Stimulated activated CD8-positive, alpha-beta memory T cell treated with anti-CD3 and anti-CD28 coated beads, Interleukin-15, amount 100 ng/mL, for 24 hours (primary cell): ENCODE measurements at places on chromosomes 3 and 15.
A peak's percentile ranks its signal among the peaks of the same experiment; 100 is the strongest.

- no peak for DNase-seq
Observed at GRCh38 chr15:29668120-29668602, 154.1 kb downstream of the TJP1 start.

DNA sequence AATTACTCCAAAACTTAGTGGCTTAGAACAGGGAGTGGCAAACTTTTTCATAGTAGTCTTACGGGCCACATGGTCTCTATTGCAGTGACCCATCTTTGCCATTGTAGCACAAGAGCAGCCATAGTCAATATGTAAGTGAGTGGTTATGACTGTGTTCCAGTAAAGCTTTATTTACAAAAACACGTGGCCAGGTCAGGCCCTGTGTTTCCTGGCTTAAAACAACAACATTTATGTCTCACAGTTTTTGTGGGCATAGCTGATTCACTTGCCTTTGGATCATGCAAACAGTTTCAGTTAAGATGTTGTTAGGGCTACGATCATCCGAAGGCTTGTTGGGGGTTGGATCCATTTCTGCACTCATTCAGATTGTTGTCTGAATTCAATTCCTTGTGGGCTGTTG lies 103.8 kb downstream of the CHCHD6 start:
- DNase-seq, result no peak

DNA sequence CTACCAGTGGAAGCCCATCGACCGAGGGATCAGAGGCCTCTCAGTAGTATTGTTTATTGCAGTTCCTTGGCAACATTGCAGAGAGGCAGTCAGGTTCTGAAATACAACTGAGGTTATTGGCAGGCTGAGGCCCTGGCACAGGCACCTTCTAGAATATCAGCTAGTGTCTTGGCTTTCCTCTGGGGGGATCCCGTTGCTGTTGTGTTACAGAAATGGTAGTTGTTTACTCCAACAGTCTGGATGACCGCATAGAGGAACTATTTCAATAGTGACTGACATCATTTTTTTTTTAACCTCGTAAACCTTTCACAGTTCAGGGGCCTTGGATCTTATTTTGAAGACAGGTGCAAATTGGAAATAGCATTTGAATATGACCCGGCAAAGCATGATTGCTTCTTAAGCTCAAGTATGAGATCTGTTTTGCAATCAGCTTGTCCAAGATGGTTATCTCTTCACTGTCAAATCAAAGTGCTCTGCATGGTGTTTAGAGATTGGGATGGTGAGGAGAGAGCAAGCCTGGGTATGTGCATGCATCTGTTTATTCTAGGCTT lies 63.9 kb downstream of the PGPEP1L start:
- no peak for DNase-seq

DNA sequence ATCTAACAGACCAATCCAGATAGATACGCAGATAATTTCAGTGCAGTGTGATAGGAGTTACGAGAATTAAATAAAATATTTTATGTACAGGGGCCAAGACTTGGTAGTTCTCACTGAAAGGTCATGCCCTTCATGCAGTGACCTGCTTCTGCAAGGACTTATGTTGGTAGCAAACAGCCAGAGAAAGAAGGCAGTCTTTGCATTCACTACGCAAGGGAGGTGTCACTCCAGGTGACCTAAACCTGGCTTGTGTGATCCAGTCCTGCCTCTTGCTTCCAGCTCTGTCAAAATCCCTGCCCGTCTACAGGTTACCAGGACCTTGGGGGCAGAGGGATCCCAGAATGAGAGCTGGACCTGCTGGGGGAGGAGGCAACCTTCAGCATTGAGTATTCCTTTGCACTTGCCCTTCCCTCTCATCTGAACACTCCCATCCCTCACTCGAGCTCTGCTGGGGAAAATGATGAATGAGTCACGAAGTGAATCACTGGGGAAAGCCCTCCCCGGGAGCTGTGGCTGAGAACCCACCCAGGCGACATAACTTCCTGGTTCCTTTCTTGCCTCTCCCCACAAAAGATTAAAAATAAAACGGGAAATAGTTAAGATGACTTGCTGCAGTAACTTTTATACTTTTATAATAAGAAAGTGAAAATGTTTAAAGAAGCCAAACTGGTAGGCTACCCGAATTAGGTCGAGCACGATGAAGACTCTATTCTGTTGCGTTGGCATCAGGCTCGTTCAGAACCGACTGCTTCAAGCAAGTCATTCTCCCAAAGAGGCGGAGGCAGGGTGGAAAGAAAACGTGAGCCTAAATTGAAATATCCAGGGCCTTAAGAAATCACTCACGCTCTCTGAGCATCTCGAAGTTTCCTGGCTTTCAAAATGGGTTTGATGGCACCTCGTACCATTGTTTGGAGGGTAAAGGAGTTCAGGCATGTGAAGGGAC lies 216.1 kb downstream of the SLCO3A1 start:
- DNase-seq, result no peak

GRCh38 chr3:101643861-101644613 lies 32.9 kb downstream of the ZBTB11 start:
- DNase-seq, result no peak

- DNase-seq, result no peak
Observed at GRCh38 chr3:110384601-110385000, 687.0 kb upstream of the NECTIN3 start.

GRCh38 chr3:42421818-42422796 lies 11.7 kb upstream of the LYZL4 start:
- no peak for DNase-seq

- no peak for DNase-seq
Observed at GRCh38 chr3:97935842-97936241, 36.4 kb downstream of the RIOX2 start.

GRCh38 chr3:99965077-99965476 lies 147.4 kb downstream of the CMSS1 start:
- no peak for DNase-seq

DNA sequence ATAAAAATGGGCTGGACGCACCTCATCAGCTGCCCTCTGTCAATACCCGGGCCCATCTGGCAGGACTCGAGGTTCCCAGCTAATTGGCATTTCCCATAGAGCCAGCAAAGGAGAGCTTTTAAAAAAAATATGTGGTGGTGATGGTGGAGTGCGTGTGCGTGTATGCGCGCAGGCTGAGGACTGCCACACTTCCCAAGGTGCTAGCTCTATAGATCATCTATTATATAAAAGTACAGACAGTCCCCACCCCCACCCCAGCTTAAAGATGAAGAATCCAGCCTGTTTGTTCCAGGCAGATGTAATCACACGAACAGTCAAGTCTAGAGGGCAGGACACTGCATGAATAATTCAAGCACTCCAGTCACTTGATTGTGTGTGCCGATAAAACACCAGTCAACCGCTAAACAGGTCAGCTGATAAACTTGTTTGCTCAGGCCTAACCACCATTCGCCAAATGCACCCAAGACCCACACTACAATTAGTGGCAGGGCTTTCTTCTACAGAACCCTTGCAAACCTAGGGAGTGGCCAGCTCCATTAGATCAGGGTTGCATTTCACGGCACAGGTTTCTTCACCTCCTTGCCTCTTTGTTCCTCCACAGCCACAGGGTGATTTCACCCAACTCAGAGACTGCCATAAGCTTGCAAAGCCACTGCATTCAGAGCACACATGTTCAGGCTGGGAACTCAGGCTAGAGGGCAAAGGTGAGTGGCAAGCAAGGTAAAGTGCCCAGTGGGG lies 5.8 kb downstream of the TLE3 start:
- no peak for DNase-seq

DNA sequence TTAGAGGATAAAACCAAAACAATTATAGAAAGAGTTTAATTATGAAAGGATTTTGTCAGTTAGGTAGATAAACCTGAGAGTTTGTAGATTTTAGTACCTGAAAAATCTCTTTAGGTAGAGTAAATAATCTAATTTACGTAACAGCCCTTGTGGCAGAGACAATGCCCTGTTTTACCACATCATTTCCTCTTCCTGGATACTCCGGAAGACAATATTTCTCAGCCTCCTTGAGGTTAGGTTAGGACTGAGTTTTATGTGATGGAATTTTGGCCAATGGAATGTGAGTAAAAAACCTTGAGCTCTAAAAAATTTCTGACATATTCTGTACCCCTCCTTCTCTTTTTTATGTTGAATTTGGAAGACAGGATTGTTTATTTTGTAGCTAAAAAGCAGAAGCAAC lies 50.7 kb upstream of the TPRG1 start:
- no peak for DNase-seq

GRCh38 chr3:197501879-197502620 lies 53.7 kb downstream of the BDH1 start:
- DNase-seq, result no peak

DNA sequence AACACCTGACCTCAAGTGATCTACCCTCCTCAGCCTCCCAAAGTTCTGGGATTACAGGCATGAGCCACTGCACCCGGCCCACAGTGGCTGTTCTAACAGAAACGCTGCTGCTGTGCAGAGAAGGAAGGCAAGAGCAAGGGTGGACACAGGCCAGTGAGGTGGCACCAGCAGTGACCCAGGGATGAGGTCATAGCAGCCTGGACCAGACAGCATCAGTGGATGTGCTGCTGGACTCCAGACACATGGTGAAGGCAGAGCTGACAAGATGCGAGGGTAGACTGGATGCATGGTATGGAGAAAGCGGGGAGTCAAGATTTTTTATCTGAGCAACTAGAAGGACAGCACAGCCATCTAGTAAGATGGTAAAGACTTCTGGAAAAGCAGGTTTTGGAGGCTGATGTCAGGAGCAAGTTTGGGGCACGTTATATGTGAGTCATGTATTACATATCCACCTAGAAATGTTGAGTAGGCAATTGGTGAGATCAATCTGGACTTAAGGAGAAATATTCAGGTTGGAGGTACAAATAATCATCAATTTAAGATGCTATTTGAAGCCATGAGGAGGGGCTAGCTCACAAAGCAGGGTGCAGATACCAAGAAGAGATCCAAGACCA lies 22.1 kb upstream of the TJP1 start:
- DNase-seq, result no peak

GRCh38 chr3:1798711-1799405 lies 299.8 kb upstream of the CNTN4 start:
- DNase-seq, result no peak

DNA sequence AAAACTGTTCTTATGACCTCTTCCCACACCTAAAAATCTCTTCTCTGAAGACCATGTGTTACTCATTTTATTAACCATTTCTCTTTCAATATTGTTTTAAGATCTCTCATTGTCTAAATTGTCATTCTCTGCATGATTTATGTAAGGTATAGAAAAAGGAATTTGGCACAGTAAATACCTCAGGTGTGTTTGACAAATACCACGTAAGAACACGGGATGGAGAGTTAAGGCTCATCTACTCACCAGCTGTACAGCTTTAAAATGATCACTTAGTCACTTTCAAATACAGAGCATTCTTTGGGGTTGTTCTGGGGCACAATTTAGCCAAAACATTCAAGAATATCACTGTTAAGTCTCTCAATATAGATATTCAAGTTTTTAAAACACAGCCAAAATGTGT lies 627.1 kb downstream of the MCTP2 start:
- no peak for DNase-seq

- no peak for DNase-seq
Observed at GRCh38 chr3:172182797-172183196, 143.4 kb downstream of the FNDC3B start.

DNA sequence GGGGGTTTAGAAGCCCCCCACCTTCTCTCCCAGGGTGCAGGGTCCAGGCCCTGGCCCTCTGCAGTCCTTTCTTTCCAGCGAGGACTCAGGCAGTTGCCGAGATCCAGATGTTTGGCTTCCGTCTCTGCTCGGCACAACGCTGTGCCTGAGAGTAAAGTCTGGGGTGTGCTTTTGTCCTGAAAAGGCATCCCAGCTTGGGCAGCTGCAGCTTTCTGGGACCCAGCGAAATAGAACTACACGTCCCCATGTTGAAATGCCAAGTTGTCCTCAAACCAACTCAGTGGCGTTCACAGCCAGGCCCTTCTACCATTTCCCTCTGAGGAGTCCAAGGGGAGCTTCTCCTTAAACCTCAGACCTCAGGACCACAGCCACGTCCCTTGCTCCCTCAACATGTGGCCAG lies 23.1 kb downstream of the FGD5 start:
- no peak for DNase-seq

GRCh38 chr3:188455748-188456147 lies 301.8 kb downstream of the LPP start:
- DNase-seq, result no peak

DNA sequence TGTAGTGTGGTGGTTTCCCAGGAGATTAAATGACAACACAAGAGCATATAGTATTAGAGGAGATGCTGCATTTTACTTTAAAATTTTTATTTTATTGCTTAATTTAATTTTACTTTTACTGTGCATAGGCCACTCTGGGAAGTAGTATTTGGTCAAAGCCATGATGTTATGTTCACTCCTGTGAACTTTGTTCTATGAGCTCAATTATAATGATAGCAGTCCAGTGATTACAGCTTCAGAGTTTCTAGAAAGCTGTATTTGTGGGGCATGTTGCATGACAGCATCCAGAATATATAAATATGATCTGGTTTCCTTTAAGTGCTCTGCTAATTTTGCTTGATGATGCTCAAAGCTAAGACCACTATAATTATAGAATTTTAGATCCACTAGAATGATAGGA lies 338.6 kb downstream of the NSUN3 start:
- DNase-seq, result no peak

GRCh38 chr3:150921209-150921608 lies 16.0 kb upstream of the MINDY4B start:
- DNase-seq, result no peak

GRCh38 chr3:4804161-4805058 lies 174.8 kb upstream of the BHLHE40 start:
- no peak for DNase-seq

DNA sequence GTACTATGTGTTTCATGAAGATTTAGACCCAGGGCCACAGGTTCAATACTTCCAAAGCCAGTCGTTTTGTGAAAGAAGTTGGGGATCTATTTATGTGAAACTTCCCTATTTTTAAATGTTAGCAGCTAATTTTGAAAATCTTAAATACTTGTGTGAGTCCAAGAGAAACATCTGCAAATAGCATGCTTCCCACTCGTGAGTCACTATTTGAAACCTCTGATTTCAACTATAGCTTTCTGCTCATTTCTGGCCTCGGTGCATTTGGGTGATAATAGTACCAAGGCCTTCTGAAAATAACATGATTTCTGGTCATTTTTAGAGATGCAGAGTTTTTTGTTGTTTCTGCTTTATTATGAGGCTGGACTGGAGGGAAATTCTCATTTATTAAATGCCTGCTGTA lies 110.0 kb downstream of the OPA1 start:
- no peak for DNase-seq

- DNase-seq, result peak; percentile 50
Observed at GRCh38 chr15:73908030-73908821, 18.0 kb upstream of the LOXL1 start.

- DNase-seq, result peak; percentile 35
Observed at GRCh38 chr15:58066042-58066867, 744 bp upstream of the ALDH1A2 start.
